ENCODE measurements at places on chromosomes 13 and 19. TPM values are rescaled to one million over a fixed set of nuclear protein-coding genes. Genes with fewer than 3 reads are reported as not detected.

SLITRK6 gene
- 0.32 TPM for total RNA-seq

STAP2 gene
- 2.7 TPM for total RNA-seq

TEX26 gene
- total RNA-seq: 0.56 TPM

IFNL1 gene
- total RNA-seq: not detected

GPI gene
- 206 TPM for total RNA-seq

PLK5 gene
- not detected for total RNA-seq

FCER2 gene
- 0.71 TPM for total RNA-seq

All from posterior vena cava (tissue), 2 donors.